Left colon (tissue), 2 donors: ENCODE measurements at places on chromosomes 11 and 22.

DNA sequence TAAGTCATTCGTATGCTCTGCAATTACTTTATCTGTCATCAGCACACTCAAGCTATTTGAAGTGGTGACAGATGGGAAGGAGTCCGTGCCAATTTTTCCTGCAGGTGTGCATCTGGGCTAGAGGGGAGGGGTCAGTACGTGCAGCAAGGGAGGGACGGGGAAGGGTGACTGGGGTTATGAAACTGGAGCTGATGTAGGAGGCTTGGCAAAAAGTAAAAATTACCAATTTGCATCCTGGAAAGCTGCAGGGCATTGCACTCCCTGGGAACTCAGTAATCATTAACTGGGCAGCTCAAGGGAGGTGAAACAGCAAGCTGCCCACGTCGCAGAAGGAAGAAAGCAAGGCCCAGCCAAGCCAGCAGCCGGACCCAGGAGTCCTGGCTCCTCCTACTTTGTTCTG is 87.1 kb upstream of the TMEM45B start:
- DNase-seq, result no peak

DNA sequence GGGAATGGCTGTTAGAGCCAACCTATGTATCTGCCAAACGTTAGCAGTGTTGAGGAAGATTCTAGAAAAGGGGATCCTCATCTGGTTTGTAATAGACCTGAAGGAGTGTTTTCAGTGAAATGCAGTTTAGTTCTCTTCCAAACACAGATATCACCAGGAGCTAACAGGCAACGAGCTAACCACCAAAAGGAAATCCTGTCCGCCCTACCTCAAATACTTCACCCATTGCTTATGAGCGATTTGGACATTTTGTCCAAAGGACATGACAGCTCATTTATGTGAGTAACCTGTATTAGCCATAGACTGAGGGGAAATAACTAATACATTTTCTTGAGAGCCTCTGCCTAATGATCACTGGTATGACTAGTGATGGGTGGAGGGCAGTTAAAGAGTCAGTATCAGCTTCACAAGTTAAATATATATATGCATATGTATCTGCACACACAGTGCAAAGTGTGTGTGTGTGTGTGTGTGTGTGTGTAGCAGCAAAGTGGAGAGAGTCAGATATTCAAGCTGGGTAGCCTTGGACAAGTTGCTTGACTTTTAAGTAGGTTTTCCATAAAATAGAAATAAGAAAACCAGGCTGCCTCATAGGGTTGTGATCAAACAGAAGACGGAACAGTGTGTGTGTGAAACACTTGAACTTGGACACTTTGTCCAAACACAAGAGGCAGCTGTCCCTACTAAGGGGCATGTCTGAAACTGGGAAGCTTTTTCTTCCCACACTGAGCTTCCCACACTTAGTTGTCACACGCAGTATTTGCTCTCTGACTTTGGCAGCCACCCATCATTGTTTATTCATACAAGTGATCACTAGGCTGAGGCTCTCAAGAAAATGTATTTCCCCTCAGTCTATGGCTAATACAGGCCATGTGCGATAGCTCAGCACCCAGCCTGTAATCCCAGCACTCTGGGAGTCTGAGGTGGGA is 940 bp upstream of the C11orf91 start:
- DNase-seq, result no peak

GRCh38 chr22:20526628-20527355 is 19.4 kb downstream of the MED15 start:
- no peak for DNase-seq

GRCh38 chr11:117523680-117524079 is 196.0 kb downstream of the CEP164 start:
- no peak for DNase-seq

- no peak for DNase-seq
These were observed 20.9 kb upstream of the CYB5R3 start for GRCh38 chr22:42670046-42670445.
